ENCODE measurements at places on chromosomes 5 and 9.

DNA sequence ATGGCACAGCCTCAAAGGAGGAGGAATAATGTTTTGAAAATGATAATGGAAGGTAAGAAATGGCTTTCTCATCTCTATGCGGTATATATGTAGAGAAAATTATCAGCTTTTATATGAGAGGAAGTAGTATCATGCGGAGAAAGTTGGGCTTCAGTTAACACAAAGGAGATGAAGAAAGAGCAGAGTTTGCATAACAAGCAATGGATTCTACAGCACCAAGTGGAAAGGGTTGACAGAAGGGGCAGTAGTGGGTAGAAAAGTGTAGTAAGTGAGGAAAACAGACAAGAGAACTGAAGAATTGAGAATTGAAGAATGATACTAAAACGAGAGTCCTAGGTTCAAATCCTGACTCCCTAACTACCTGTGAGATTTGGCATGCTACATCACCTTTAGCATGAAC is 51.0 kb downstream of the GNG10 start:
- no peak for DNase-seq

DNA sequence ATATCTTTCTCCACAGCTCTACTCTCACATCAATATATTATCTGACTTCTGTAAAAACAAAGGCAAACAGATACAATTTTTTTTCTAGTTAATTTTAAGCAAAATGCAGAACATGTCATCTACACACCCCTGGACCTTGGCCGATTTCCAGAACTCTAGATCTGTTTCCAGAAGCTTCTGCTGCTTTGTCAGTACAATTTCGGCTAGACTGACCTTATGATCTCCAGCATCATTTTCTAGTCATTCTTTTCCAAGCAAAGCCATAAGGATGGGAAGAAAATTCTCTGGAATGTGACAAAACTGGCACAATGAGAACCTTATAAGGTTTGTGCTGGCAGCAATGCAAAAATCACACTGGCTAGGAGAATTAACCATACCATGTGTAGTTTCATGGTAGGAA is 132.8 kb upstream of the MPDZ start:
- DNase-seq: no peak

GRCh38 chr9:38385896-38386295 is 6.6 kb upstream of the ALDH1B1 start:
- no peak for DNase-seq

DNA sequence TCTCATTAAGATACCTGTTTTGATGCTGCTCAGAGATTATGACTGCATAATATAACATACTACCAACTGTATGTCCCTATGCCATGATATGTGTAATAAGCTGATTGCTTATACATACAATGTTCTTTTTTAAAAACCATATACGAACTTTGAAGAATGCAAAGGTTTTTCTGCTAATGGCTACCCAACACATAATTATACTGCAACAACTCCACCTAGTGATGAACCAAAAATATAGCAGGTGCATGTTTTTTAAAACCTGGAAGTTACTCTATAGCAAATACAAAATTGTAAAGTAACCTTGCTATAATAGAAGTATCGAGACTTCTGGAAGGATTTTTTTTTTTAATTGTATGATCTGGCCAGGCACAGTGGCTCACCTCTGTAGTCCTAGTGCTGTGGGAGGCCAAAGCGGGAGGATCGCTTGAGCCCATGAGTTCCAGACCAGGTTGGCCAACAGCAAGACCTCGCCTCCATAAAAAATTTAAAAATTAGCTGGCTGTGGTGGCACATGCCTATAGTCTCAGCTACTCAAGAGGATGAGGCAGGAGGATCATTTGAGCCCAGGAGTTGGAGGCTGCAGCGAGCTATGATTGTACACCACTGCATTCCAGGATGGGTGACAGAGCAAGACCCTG is 49.1 kb downstream of the HOMER1 start:
- DNase-seq: no peak

GRCh38 chr5:4023091-4023752 is 427.6 kb downstream of the IRX1 start:
- no peak for DNase-seq

GRCh38 chr9:69465473-69465872 is 140.5 kb downstream of the ENTREP1 start:
- DNase-seq: no peak

DNA sequence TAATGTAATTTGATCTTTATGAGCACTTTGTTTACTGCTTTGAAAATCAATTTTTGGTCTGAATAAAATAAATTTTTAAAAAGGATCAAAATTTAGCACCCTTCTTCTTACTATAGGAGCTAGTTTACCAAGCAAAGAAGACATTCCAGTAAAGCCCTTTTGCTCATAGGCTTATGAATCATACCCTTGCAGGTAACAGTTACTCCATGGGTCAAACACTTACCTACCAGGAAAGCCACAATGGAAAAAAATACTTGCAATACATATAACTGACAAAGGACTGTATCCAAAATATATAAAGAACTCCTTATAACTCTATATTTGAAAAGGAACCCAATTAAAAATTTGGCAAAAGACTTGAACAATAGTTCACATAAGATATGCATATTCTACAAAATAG is 66.6 kb downstream of the SHOC1 start:
- no peak for DNase-seq

DNA sequence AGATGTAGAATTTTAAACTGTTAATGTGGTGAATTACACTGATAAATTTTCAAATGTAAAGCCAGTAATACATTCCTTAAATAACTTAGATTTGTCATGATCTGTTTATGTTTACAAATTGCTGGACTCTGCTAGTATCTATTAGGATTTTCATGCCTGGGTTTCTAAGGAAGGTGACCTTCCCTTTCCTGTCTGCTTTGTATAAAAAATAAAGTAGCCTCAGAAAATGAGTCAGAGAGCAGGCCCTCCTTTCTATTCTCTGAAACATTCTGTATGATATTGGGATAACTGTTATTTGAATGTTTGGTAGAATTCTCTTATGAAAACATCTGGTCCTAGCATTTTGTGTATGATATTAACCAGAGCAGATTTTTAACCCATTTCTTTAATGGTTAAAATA is 255.3 kb downstream of the SYK start:
- no peak for DNase-seq

- DNase-seq: no peak
Measured at GRCh38 chr9:79432485-79432884, 139.3 kb upstream of the TLE4 start.

GRCh38 chr5:66122379-66123034 is 21.6 kb upstream of the SREK1 start:
- no peak for DNase-seq

DNA sequence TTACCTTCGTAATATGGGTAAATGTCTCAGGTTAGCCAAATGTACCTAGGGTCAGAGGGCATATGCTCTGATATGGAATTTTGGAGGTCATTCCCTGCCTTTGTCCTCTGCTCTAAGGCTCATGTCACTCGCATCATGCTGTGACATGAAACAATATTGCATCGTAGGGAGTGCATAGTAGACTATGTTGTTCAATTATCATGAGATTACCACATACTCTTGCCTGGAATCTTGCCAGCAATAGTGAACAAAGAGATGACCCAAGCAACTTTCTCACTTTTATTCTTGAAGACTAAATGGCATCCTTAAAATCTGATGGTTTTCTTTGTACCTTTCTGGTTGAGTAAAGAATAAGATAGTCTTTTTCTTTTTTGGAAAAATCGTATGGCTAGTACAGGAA is 27.6 kb downstream of the ZNF462 start:
- DNase-seq: no peak

DNA sequence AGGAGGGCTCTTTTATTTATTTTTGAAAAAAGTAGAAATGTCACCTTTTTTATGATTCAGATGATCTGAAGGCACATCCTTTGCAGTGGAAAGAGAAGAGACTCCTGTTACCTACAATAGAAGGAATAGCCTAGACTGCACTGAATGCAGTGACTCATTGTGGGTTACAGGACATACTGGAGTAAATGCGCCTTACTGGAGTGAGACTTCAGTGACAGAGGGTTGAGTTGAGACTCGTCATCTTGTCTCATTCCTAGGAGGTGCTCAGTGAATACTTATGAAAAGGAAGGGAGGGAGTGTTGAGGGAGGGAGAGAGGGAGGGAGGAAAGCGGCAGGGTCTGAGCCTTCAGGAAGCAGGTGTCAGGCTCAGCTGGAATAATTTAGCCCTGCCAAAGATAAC is 25.2 kb downstream of the ANKRA2 start:
- DNase-seq: no peak

- no peak for DNase-seq
Measured at GRCh38 chr5:55540525-55540924, 5.8 kb upstream of the PLPP1 start.

DNA sequence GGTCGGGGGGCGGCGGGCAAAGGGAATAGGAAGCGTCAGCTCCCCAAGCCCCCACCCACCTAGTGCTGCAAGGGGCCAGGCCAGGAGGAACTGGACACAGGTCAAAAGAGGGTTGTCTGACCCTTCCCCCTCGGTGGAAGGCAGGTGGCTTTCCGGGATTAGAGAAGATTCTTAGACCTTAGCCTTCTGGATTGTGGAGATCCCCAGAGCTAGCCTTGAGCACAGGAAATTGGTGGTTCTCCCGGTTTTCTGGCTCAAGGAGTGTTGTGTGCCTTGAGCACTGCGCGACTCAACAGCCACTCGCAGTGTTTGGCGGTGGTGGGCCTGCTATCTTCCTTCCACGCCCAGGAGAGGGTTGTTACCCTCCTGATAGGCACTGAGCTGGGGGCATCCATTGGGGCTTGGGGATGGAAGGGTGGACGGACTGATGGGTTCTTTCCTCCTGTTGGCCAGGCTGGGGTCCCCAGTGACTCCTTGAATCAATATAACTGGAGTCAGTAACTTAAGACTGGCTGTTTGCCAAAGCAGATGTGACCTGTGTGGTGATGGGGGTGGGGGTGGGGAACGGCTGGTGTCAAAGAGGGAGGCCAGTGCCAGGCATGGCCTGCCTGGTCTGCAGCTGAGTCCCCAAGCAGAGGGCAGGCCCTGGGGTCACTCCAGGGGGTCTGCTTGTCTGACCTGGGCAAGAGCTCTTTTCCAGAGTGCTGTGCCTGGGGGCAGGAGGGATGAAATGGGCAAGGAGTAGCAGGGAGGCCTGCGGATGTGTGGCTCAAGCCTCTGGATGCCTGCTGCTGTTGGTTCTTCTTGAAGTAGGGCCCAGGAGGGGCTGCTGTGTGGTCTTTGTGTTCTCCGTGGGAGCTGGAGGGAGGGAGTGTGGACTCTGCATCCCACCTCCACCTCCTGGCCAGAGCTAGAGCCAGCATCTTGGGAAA is 2.1 kb downstream of the FGF18 start:
- DNase-seq: no peak

DNA sequence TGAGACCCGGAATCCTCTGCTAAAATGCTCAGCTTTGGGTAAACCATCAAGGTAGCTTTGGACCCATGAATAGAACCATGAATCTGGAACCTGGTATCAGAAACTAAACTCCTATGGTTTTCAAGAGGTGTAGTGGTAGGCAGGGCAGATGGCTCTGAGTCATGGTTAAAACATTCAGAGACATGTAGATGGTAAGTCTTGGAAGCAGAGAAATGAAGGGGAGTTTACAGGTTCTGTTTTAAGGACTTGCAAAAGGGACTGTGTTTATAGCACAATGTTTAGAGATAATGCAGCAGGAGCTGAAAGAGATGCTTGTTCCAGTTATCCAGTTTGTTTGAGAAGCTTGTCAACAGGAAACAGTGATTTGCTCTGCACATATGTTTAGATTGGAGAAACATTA is 36.0 kb upstream of the FBN2 start:
- no peak for DNase-seq

DNA sequence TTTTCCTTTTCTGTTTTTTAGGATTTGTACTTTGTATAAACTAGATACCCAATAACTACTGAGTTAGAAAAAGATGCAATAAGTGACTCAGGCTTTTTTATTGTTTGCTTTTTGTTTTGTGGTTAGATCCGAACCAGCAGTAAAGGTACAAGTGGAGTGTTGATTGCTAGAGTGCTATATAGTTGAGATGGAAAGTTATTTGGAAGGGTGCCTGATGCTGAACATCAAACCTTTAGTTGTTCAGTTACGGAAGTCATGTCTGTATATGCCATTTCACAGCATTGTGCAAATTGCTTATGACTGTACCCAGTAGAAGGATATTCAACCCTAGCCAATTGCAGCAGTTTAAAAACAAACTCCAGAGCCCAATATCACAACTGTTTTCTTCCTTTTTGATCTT is 285.1 kb downstream of the MAT2B start:
- DNase-seq: no peak

- DNase-seq: no peak
Measured at GRCh38 chr9:77453825-77454647, 194.1 kb downstream of the GNA14 start.

DNA sequence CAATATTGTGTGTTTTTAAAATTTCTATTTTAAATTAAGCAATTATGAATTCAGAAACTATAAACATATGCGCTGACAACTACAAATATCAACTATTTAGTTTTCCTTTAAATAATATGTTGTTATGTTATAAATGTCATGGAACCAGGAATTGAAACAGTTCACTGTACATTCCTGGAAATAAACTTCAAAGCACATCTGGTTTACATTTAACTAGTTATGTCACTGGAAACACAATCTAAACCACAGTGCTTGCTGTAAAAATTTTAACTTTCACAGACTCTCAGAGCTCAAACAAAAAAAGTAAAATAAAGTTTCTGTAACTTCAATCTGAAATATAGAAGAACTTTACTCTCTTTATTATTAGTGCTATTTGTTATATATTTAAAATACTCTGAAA is 179.2 kb downstream of the FBN2 start:
- no peak for DNase-seq

DNA sequence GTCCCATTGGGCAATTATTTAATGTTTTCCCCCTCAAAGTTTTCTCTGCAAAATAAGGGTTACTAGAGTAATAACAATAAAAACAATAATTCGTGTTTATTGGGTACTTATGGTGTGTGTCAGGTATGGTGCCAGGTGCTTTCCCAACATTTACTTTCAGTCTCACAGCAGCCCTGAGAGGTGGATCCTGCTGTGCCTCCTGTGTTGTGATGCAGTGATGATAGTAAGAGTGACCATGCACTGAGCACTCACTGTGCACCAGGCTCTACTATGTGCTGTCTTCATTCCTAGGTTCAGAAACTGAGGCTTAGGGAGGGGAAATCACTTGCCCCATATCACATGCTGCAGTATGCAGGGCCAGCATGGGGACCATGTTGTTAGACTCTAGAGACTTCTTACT is 15.5 kb downstream of the OTULINL start:
- no peak for DNase-seq

- DNase-seq: no peak
Measured at GRCh38 chr9:36078051-36078450, 41.3 kb downstream of the RECK start.

- no peak for DNase-seq
Measured at GRCh38 chr5:119451561-119451960, 736 bp upstream of the HSD17B4 start.

- DNase-seq: peak; percentile 11
Measured at GRCh38 chr5:16784843-16785791, 151.0 kb downstream of the MYO10 start.

- no peak for DNase-seq
Measured at GRCh38 chr9:126472198-126472947, 141.4 kb upstream of the LMX1B start.

Data from activated T-helper 1 cell treated with anti-CD3 and anti-CD28 coated beads, Interleukin-2, amount 50 U/mL, for 16 hours (primary cell).